NCI-H1694 (cell line): ENCODE measurements at places on chromosomes 16 and 17.

DNA sequence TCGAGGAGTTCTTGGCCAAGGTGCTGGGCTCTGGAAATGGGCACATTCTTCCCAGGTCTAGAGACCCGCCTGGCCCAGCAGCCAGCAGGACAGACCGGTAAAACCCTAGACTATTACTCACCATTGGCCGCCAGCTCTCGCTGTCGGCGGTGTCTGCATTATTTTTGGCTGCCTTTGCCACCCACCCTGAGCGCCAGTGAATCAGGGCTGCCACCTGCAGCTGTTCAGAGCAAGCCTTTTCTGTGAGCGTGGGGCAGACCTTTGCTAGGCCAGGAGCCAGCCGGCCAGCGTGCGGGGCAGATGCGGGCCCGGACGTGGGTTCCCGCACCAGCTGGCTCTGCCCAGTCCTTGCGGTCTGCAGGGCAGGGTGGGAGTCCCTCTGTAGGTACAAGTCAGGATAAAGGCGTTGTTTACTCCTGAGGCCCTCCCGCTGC lies 15.8 kb upstream of the CLEC18A start:
- DNase-seq = no peak

DNA sequence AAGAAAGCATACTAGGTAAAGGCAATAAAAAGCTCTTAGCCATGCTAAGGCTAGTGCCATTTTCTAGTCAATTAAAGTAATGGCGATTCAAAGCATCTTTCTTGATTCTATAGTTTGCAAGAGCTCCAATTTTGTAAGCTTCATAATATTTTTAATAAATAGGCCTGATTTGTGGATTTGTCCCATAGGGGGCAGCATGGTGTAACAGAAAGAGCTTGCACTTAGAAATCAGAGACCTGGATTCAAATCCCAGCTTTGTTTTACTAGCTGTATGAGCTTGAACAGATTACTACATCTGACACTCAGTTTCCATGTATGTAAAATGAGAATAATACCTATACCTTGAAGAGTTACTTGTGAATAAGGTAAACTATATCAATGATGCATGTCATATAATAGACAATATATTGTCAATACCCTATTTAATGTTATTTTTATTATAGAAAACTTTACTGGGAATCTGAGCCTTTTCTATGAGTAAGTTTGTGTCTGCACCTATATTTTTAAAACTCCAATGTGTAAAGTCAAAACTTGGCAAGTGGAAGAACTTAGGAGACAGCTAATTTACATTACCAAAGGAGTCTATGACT lies 93.6 kb upstream of the NOG start:
- DNase-seq = peak; percentile 59

DNA sequence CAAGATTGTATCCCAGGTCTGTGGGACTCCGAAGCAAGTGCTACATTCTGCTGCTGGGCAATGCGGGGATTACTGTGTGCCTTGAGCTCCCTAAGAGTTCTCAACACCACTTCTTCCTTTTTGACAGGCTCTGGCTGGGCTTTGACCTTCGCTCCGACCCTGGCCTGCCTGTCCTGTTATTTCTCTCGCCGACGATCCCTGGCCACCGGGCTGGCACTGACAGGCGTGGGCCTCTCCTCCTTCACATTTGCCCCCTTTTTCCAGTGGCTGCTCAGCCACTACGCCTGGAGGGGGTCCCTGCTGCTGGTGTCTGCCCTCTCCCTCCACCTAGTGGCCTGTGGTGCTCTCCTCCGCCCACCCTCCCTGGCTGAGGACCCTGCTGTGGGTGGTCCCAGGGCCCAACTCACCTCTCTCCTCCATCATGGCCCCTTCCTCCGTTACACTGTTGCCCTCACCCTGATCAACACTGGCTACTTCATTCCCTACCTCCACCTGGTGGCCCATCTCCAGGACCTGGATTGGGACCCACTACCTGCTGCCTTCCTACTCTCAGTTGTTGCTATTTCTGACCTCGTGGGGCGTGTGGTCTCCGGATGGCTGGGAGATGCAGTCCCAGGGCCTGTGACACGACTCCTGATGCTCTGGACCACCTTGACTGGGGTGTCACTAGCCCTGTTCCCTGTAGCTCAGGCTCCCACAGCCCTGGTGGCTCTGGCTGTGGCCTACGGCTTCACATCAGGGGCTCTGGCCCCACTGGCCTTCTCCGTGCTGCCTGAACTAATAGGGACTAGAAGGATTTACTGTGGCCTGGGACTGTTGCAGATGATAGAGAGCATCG lies 2.4 kb downstream of the SLC16A13 start:
- DNase-seq = no peak

DNA sequence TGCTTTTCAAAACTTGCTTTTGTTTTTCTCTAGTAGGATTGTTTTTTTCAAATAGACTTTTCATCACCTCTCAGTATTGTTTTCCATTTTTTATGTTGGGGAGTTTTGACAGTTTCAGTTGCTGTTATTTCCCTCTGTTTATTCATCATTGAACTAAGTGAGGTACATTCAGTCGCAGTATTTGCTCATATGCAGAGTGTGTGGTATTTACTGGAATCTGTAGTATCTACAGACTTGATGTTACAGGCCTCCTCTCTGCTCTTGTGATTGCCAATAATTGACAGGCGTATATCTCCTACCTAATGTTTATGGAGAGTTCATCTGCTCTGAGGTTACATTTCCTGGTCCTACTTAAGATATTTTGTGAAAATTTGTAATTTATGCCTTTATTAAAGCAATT lies 49.6 kb downstream of the COX10 start:
- DNase-seq = no peak

DNA sequence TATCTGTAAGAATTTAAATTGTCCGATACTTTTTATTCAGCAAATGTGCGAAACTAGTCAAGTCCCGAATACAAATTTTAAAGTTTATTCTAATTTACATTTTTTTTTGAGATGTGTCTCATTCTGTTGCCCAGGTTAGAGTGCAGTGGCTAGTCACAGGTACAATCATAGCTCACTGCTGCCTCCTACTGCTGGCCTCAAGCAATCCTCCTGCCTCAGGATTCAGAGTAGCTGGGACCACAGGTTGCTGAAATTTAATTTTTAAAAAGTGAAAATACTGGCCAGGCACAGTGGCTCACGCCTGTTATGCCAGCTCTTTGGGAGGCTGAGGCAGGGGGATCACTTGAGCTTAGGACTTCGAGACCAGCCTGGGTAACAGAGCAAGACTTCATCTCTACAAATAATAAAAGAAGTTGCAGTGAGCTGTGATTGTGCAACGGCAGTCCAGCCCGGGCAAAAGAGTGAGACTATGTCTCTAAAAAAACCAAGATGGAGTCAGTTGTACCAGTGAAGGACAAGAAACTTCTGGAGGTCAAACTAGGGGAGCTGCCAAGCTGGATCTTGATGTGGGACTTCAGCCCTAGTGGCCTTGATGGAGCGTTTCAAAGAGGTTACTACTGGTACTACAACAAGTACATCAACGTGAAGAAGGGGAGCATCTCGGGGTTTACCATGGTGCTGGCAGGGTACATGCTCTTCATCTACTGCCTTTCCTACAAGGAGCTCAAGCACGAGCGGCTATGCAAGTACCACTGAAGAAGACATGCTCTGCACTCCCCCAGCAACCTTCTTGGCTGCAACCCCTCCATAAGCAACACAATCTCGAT lies 5.6 kb downstream of the POLG2 start:
- DNase-seq = no peak

GRCh38 chr16:3674513-3675295 lies 20.2 kb downstream of the DNASE1 start:
- DNase-seq = no peak

- DNase-seq = peak; percentile 82
Observed at GRCh38 chr17:45051060-45051719, at the start of gene DCAKD. Gene DCAKD (minus strand): TSS chr17:45051632. CDS start chr17:45034885, 16,747 bp downstream.

DNA sequence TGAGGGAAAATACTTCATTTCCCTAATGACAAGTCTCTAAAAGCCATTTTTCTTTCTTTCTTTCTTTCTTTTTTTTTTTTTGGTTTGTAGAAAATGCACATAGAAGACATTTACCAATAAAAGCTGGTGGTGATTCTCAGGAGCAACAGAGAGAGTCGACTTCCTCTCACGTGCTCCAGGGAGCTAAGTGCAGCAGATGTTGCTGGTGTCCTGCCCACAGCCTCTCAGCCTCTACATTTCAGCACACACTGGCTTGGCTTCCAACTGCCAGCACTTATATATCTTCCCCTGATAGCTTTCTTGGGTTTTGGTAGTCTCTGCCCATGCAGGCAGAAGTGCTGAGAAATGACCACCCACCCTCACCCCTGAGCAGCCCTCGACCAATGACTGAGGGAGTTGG lies 58.4 kb upstream of the MARCHF10 start:
- DNase-seq = no peak

DNA sequence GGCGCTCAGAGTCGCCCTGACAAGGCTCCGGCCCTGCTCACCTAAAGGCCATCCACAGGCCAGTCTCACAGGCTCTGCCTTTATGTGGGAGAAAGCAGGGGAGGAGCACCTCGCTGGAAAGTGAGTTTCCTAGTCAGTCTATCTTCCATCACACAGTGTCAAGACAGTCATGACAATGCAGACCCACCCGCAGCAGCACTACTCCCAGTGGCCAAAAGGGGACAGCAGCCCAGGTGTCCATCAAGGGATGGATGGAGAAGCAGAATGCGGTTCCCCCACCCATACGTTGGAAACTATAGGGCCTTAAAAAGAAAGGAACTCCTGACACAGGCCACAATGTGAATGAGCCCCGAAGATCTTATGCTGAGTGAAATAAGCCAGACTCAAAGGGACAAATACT lies 226.8 kb downstream of the ENGASE start:
- DNase-seq = no peak

GRCh38 chr16:87086156-87086555 lies 231.0 kb downstream of the C16orf95 start:
- DNase-seq = no peak

GRCh38 chr17:39094607-39095308 lies 56.7 kb downstream of the PLXDC1 start:
- no peak for DNase-seq

- no peak for DNase-seq
Observed at GRCh38 chr16:75312875-75313274, 61.5 kb upstream of the BCAR1 start.
